ENCODE measurements at places on chromosomes 12 and 14.

DNA sequence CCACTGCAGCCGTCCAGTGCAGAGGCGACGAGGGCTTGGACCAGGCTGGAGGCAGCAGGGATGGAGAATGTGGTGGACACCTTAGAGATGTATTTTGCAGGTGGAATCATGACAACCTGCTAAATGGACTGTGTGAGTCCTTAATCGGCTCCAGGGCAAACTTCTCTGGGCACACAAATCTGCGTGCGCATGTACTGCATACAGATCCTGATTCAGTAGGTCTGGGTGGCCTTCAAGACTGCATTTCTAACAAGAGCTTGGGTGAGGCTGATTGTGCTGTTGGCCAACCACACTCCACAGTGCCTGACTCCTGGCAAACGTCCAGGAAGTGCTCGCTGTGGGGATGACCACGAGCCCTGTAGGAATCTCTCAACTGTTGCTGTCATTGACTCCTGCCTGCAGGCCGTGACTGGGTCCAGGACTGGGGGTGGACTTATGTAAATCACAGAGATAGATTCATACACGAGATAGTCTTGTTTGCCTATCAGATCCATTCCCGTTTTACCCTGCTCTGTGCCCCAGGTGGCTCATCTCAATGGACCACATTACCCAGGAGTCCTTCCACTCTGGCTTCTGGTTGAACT, 27.2 kb downstream of the JDP2 start:
- DNase-seq: no peak

DNA sequence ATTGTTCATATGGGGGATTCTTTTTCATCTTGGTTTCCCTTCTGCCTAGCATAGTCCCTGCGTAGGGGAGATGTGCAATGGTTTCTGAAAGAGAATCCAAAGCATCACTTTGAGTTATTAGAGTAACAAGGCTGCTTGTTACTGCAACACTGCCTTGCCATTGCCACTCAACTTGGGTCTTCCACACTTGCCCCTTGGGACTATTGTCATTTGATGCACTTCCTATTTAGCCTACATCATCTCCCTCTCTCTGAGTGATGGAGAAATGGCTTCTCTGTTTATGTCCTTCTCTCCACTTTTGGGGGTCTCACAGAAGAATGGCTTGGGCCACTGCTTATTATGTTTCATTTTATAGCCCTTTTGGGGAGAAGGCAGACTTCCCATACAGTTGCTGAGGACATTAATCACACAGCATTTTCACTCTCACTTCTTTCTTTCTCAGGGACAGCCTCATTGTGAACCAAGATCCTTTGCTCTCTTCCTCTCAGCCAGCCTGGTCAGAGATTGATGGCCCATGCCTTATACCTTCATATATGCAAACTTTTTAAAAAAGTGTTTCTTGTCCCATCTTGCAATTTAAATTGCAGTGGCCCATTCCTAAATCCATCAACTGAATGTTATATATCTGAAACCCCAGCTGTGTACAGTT, 50.8 kb upstream of the POC1B start:
- no peak for DNase-seq

- DNase-seq: peak; percentile 36
Observed at GRCh38 chr12:11941606-11942337, 129.0 kb upstream of the BCL2L14 start.

- no peak for DNase-seq
Observed at GRCh38 chr12:75177997-75178396, 31.6 kb downstream of the KCNC2 start.

DNA sequence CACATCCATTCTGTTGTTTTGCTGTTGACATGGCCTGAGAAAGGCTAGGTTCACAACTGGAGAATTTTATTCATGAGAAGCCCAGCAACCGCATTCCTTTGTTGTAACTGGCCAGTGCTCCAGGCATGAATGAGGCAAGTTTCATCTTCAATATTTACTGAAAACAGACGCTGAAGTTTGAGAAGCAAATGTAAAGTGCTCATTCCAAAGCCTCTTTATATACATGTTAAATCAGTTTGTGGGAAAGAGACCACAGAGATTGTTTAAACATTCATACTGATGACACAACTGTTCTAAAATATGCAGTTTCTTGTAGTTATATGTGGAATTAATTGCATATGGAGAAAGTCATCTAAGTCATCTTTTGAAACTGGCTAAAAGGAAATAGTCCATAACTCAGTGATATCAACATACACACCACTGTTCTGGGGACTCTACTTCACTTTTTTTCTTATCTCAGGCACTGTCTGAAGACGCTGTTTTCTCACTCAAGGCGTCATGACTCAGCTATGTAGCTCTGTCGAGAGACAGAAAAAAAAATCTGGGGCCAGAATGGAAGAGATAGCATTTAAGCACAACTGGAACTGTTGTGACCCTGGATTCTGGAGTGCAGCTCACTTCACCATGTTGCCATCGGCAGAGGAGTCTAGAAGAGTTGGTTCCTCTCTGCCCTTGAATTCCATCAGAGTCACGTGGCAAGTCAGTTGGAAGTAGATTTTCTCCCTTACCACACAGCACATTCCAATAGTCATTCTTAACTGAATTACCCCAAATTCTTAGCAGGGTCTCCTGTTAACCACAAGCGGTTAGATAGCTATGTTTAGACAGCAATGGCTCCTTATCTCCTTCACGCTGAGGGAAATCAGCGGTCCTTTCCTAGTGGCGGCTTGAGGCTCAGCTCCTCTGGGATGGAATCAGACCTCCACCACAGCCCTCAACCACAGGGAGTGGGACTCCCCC, 258.4 kb upstream of the HMGA2 start:
- no peak for DNase-seq

- no peak for DNase-seq
Observed at GRCh38 chr12:39354955-39355354, 88.0 kb downstream of the KIF21A start.

Measured in stimulated activated effector memory CD8-positive, alpha-beta T cell treated with anti-CD3 and anti-CD28 coated beads, Interleukin-12 subunit alpha, Interleukin-12 subunit beta, amount 100 ng/mL, for 72 hours (primary cell).